Right atrium auricular region (tissue), 2 donors: ENCODE measurements at places on chromosomes 6 and 20.

DNA sequence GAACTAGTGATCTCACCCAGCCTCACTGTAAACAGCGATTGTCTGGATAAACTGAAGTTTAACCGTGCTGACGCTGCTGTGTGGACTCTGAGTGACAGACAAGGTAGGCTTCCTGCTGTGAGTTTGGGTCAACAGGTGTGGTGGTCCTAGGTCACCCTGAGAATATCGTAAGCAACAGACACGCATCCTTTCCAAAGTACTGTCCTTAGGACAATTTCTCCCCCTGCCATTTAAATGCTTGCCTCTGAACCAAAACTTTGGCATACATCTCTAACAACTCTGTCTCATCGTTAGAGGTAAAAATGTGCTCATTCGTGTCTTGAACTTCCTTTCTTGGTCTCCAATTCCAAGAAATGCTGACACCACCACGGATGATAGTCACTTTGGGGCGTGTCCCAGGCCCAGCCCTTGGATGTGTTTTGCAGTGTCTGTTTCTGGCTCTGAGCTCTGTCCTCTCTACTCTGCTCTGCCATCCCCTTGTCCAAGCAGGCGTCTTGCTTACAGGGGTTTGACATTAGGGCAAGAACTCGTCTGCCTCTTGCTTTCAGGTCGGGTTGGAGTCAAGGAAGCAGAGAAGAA, 95.5 kb downstream of the EYA2 start:
- no peaks in the 10 kb centered on the region for H3K27me3 ChIP-seq
- H3K4me3 ChIP-seq = no peak overlapping the region
- DNase-seq = no peak
- no peaks in the 10 kb centered on the region for H3K4me1 ChIP-seq
- H3K36me3 ChIP-seq = no peaks in the 10 kb centered on the region

DNA sequence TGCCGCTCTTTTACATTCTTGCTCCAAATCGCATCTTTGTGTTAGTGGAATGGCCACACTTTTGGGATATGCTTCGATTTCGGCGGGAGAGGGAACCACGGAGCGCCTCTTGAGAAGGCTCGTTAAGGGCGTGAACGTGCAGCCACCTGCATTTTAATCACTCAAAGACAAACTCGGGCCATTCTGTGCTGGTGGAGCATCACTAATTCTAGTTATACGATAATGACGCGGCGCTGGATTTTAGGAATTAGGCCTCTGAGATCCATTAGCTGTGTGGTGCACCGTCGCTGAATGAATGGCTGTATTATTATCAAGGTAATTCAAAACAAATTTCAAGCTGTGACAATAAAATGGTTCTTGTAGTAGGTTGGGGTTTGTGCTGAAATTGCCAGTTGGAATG, 305.6 kb downstream of the CDH4 start:
- no peak for DNase-seq
- no peaks in the 10 kb centered on the region for H3K27me3 ChIP-seq
- no peak overlapping the region for H3K27ac ChIP-seq
- no peak overlapping the region for H3K4me3 ChIP-seq
- H3K36me3 ChIP-seq = no peaks in the 10 kb centered on the region

GRCh38 chr20:53399083-53399482, 194.6 kb downstream of the ZNF217 start:
- DNase-seq = no peak
- no peaks in the 10 kb centered on the region for H3K27me3 ChIP-seq
- no peaks in the 10 kb centered on the region for H3K36me3 ChIP-seq
- no peak overlapping the region for H3K27ac ChIP-seq

DNA sequence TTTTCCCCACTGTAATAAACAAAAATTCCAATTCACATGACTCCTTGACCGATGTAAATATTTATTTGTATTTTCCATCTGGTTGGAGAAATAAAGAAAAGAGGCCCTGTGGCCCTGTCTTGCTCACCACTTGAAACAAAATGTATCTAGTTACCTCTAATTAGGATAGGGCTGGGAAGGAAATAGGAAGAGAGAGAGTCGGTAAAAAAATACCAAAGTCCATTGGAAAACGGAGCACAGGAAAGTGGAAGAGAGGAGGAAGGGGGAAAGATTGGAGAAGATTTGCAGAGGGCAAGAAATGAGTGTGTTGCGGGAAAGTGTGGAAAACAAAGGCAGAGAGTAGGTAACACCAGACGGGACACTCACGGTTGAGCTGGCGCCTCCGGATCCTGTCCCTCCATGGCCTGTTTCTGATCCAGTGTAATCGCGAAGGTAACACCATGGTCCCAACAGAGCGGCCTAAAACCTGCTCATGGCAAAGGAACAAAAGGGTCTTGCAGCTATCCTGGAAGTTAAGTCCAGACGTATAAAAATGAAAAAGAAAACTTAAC, 105.8 kb upstream of the RIPOR2 start:
- H3K4me1 ChIP-seq = no peaks in the 10 kb centered on the region
- DNase-seq = no peak
- no peak overlapping the region for H3K4me3 ChIP-seq

DNA sequence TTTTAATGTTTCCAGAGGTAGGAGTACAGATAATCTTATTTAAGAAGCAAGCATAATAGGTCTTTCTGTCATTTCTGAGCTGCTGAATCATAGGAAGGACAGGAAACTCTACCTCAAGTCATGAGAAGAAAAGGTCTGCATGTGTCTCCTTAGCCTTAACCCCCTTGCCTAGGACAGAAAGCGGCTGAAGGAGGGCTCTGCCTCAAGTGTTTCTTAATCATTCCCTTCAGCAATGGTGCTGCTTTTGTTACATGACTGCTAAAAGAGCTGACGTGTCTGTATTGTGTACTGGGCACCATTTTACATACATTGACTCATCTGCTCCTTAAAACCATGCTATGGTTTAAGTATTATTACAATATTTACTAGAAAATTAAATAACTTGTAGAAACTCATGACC, 564.0 kb upstream of the AGPAT4 start:
- H3K4me3 ChIP-seq = no peak overlapping the region
- H3K27me3 ChIP-seq = no peaks in the 10 kb centered on the region
- DNase-seq = peak; percentile 1
- no peaks in the 10 kb centered on the region for H3K36me3 ChIP-seq
- no peaks in the 10 kb centered on the region for H3K4me1 ChIP-seq

GRCh38 chr6:117463762-117464665, 18.5 kb upstream of the DCBLD1 start:
- no peaks in the 10 kb centered on the region for H3K4me1 ChIP-seq
- H3K27ac ChIP-seq = no peak overlapping the region
- H3K36me3 ChIP-seq = no peaks in the 10 kb centered on the region
- no peaks in the 10 kb centered on the region for H3K27me3 ChIP-seq
- DNase-seq = no peak

DNA sequence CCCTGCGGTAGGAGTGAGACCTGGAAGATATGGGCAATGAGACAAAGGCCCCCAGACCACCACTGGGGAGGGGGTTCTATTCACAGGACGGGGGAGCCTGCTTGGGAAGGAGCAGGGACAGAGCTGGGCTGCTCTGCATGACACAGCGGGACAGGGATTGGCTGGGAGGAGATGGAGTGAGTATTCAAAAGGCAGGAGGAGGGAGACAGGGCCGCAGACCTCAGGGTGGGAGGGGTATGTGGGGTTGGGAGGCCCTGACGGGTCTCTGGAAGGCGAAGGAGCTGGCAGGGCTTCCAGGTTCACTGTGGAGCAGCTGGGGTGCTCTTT, 60.8 kb upstream of the RPS6KA2 start:
- no peaks in the 10 kb centered on the region for H3K36me3 ChIP-seq
- H3K4me3 ChIP-seq = no peak overlapping the region

GRCh38 chr6:157980288-157981131, 1.2 kb upstream of the SYNJ2 start:
- no peak for DNase-seq
- H3K4me3 ChIP-seq = peak overlapping the region; percentile 84
- no peaks in the 10 kb centered on the region for H3K27me3 ChIP-seq
- peak overlapping the region; percentile 82 for H3K27ac ChIP-seq
- no peaks in the 10 kb centered on the region for H3K36me3 ChIP-seq

DNA sequence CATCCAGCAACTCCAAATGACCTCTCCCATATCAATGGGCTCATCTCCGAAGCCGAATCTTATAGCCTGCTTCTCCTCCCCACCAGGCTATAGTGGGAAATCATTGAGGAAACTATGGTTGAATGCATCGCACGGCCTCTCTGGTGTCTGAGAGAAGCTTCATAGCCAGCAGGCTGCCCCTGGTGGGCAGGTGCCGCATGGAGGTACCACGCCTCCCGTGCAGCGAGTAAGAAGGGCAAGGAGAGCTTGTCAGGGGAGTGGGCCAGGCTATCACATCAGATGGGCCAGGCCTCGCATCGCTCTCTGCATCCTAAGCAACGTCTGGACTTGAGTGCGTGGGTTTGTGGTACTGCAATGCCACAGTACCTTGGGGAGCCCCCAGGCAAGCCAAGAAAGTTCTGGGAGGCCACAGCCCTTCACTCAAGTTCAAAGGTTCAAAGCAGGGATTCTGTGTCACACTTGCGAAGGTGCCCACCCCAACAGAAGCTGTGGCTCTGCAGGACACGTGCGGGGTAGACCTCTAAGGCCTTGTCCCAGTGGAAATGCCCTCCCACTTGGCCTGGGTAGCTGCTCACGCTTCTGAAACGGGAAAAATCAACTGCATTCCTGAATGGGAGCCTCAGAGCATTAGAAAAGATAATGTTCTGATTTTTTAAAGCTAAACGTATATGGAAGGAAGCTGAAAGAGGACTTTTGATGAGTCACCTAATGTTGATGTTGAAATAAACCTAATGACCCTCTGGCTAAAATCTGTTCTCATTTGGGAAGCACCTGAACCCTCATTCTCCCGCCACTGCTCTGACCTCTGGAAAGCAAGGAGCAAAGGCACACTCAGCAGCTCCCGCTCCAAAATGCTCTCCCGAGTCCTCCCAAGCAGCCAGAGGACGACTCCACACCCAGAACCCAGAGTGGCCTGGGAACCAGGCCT, 8.4 kb upstream of the IRF4 start:
- H3K4me1 ChIP-seq = no peaks in the 10 kb centered on the region
- H3K36me3 ChIP-seq = no peaks in the 10 kb centered on the region
- no peak overlapping the region for H3K4me3 ChIP-seq
- DNase-seq = no peak

DNA sequence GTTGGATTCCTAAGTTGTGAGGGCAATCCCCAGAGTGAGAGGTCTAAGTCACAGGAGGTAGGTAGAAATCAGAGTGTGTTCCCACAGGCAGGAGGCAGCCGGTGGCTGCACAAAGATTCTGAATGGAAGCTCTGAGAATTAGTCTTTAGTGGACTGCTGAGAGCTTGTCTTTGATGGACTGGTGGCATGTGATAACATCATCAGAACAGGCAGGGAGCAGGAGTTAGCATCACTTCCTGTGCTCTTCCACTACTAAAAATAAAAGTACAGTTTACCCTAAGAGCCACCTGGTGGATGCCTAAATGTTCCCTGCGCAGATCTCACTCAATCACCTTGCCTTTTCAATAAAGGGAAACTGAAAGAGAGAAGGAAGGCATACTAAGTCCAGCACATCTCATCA, 294.6 kb upstream of the POU3F2 start:
- no peaks in the 10 kb centered on the region for H3K4me1 ChIP-seq
- no peak overlapping the region for H3K27ac ChIP-seq
- H3K27me3 ChIP-seq = no peaks in the 10 kb centered on the region
- H3K4me3 ChIP-seq = no peak overlapping the region

GRCh38 chr20:50126662-50127061, 13.7 kb upstream of the UBE2V1 start:
- H3K4me1 ChIP-seq = no peaks in the 10 kb centered on the region
- no peak overlapping the region for H3K27ac ChIP-seq
- H3K36me3 ChIP-seq = peaks cover 60% of the 10 kb centered on the region

DNA sequence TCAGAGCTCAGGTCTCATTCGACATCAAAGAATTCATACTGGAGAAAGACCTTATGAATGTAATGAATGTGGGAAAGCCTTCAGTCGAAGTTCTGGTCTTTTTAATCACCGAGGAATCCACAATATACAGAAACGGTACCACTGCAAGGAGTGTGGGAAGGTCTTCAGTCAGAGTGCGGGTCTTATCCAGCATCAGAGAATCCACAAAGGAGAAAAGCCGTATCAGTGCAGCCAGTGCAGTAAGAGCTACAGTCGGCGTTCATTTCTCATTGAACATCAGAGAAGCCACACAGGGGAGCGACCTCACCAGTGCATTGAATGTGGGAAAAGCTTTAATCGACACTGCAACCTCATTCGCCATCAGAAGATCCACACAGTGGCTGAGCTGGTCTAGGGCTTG, 7.7 kb downstream of the ZSCAN9 start:
- H3K4me3 ChIP-seq = no peak overlapping the region
- no peaks in the 10 kb centered on the region for H3K4me1 ChIP-seq
- DNase-seq = no peak
- H3K27me3 ChIP-seq = no peaks in the 10 kb centered on the region
- peaks cover 55% of the 10 kb centered on the region for H3K36me3 ChIP-seq

DNA sequence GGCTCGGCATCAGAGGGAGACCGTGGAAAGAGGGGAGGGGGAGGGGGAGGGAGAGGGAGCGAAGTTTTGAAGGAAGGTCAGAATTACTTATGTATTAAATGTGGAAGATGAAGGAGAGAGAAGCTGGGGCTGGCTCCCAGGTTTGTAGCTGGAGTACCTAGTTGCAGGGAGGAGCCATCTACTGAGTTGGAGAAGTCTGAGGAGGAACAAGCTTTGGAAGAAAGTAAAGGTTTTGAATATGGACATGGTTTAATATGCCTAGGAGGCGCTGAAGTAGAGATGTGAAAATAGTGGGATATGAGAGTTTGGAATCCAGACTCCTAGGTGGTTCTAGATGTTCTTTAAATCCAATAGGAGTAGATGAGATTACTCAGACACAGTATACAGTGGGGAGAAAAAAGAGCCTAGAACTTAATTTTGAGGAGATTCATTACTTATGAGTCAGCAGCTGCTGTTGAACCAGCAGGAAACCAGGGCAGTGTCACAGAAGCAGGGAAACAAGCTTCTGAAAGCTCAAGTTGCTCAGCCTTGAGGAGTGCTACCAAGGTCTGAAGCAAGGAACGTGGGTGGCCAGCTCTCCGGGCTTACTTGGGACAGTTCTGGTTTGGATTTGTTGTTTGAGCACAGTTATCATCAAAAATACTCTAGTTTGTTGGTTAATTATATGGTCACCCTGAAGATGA, 149.3 kb downstream of the UTRN start:
- H3K36me3 ChIP-seq = peaks cover 36% of the 10 kb centered on the region
- no peak overlapping the region for H3K4me3 ChIP-seq
- DNase-seq = no peak
- no peaks in the 10 kb centered on the region for H3K4me1 ChIP-seq
